ENCODE measurements at places on chromosomes 5 and 9.

- DNase-seq = no peak
These were observed 61.4 kb upstream of the GLRX start for GRCh38 chr5:95884017-95884325.

- DNase-seq = no peak
These were observed 33.4 kb upstream of the ADAMTS2 start for GRCh38 chr5:179378441-179379271.

GRCh38 chr9:129141066-129142041 is 30.1 kb downstream of the PTPA start:
- peak; percentile 24 for DNase-seq

DNA sequence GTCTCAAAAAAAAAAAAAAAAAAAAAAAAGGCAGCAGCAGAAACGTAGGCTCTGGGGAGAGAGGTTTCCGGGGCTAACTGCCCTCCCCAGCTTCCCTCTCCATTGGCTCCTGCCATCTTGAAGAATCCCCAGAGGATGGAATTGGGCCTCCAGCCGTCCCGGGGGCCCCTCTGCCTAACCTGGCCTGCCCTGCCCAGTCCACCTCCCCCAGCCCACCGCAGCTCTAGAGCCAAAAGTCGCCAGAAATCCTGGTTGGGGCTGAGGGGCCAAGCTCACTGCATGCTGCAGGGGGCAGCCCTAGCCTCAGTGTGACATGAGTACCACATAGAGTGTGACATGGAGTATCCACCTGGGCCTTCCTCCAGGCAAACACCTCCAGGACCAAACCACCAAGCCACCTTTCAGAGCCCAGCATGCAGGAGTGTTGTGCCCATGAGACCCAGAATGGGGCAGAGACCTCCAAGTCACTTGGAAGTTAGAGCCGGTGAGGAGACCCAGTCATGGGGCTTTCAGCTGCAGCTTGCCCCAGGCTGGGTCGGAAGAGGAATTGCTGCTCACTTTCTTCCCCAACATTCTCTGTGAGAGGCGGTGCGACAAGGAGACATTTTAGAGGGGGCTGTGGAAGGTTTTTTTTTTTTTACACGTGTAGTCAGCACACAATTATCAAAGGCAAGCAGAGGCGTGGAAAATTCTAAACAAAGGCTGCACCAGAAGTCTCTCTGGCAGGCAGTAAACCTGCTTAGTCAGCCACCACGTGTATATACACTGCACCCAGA is 17.6 kb downstream of the CD74 start:
- no peak for DNase-seq

DNA sequence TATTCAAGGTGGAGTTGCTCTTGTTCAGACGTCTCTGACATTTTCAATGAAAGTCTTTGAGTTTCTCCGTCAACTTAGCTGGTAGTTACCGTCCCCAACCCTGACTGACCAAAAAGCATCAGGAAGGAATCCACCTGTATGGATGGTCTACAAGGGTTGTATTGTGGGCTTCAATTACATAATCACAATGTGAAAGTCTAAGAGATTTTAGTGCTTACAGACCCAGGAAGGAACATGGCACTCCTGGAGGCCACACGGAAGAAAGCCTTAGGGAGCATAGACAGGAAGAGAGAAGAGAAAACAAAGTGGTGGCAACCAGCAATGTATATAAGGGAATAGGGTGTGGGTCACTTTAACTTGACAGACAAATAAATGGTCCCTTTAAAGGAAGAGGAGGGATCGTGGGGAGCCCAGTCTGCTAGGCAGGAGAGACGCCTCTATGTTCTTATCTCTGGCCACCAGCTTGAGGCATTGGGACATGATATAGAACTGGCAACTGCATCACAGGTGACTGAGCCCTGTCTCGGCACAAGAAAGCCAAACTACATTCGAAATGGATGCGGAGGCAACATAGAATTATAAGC is 80.4 kb downstream of the ALDH7A1 start:
- DNase-seq = no peak

DNA sequence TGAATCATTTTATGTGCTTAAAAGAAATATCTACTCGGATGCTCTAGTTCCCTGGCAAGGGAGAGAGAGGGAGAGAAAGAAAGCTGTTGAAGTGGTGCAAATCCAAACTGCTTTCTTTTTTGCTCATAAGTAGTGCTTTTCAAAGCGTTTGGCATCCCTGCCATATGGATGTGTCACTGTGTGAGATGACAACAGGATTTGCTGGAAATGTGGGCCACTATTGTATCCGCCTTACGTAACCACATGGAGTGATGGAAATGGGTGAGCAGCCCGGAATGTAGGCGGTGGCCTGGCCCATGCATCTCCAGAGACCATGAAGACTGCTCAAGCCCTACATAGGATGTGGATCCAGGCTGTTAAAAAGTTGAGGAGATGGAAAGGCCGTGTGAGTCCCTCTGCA is 30.8 kb downstream of the TJP2 start:
- DNase-seq = no peak

DNA sequence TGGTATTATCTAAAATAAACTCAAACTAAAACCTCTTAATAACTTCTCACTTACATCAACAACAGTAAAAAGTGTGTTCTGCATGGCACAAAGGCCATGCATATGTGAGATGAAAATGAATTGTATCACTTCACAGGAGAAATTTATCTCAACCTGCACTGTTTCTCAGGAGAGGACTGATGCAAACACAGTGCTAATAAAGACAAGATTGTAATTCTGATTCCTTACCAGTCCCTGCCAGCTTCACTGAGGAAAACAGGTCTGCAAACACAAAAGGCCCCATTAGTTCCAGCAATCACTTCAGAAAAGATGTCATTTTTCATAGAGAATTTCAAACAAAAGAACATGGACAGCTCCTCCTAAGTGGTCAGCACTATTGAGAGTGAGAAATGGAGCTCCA is 117.3 kb upstream of the PDE4D start:
- DNase-seq = no peak

All from stimulated activated CD8-positive, alpha-beta memory T cell treated with anti-CD3 and anti-CD28 coated beads, Interleukin-7, amount 100 ng/mL, for 1 hour (primary cell).